Astrocyte of the hippocampus (primary cell): ENCODE measurements at places on chromosomes 5 and 9.
A peak's percentile ranks its signal among the peaks of the same experiment; 100 is the strongest.

DNA sequence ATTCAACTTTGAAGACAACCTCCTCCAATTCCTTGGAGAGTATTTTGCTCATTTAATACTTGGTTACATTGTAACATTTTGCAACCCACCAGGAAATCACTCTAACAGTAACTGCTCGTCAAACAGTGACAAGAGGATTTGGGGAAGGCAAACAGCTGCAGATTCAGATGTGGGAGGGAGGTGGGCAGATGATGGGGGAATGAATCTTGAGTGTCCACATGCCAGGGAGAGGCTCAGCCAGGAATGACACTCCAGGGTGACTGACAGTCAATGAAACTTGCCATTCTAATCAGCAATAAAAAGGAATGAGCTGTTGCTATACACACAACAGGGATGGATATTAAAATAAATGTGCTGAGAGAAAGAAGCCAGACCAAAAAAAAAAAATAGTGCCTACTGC is 97.7 kb upstream of the ANKRD55 start:
- no peak for DNase-seq

GRCh38 chr9:98314381-98315066 is 59.1 kb upstream of the TBC1D2 start:
- DNase-seq = peak; percentile 15

- peak; percentile 60 for DNase-seq
These were observed 27.0 kb downstream of the MRPL36 start for GRCh38 chr5:1772634-1773033.

GRCh38 chr9:95425910-95426551 is 90.7 kb downstream of the PTCH1 start:
- DNase-seq = no peak

DNA sequence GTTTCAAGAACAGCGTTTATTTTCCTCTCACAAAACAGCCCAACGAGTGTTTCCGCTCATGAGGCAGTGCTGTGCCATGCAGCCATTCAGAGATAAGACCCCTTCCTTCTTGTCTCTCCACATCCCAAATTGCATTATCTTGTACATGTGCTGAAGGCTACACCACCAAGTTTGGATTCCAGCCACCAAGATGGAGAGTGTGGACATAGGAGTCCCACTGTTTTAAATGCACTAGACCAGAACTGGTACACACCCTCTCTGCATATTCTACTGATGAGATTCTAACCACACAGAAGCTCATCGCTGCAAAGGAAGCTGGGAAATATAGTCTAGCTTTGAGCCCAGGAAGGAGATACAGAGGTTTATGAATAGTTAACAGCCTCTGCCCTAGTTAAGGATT is 509.4 kb downstream of the NFIB start:
- peak; percentile 26 for DNase-seq

GRCh38 chr5:133348406-133348805 is 263.9 kb downstream of the FSTL4 start:
- DNase-seq = no peak

GRCh38 chr5:151570512-151571269 is 20.4 kb downstream of the FAT2 start:
- DNase-seq = no peak

DNA sequence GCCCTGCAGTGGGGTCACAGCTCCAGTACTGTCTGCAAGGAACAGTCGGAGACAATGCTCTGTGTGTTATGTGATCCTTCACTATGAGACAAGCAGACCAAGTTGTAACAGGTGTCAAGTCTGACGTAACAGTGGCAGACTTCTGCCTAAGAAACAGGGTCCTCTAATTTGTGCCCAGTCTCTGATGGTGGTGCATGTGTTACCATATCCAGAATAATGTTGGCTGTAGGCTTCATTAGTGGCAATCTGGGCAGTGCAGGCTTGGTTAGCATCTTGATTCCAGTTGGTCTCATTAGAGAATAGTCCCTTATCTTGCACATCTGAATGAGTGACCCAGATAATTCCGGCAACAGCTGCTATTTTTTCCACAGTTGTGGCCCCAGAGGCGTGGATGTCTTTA is 33.8 kb downstream of the ZNF131 start:
- DNase-seq = no peak

GRCh38 chr9:38092200-38092524 is 23.1 kb upstream of the SHB start:
- no peak for DNase-seq

DNA sequence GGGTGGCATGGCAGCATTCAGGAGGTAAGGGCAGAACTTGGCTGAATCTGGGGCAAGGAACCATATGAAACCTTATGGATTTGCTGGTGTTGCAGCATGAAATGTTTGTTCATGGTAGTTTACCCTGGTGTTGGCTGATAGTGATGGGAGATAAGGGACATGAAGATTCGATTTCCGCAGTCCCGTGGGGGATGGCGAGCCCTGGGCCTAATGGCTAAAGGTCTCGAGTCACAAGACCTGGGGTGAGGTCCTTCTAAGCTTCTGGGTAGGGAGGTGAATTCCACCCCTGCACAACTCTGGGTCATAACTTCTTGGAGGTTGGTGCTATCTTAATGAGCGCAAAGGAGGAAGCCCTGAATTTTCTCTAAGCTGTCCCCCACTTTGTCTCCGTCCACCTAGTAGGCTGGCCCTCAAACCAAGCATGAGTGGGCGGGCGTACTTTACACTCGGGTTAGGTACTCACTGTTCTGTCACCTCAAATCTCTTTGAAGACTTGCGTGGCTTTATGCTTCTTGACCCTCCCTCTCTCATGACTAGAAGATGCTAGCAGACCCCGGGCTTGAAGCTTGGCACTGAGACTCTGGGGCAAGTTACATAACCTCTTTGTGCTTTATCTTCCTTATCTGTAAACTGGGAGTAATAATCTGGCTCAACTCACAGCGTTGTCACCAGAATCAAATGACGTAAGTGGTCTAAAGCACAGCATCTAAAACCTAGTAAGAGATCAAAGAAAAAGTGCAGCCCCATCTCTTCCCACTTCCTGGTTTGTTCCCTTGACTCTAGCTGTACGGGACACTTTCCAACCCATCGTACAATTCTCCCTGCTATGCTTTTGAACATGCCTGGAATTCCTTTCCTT is 72.5 kb downstream of the BASP1 start:
- peak; percentile 59 for DNase-seq

DNA sequence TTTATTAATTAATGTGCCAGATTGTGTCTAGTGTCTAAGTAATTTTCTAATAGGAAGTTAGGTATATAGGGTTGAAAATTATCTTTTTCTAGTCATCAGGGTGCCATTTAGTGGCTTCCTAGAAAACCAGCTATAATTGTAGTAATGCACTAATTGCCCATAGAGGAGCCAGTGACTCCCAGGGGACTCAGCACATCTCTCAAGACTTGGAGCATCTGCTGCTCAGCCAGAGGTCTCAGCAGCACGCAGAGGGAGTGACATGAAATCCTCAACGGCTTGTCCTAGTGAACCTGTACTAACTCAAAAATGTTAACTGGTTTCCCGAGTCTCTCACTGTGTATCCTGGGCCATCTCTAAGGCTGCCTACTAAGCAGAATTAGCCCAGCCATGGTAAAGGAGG is 78.2 kb upstream of the MAN2A1 start:
- DNase-seq = no peak

GRCh38 chr9:92738661-92739081 is 26.0 kb downstream of the BICD2 start:
- DNase-seq = peak; percentile 90

DNA sequence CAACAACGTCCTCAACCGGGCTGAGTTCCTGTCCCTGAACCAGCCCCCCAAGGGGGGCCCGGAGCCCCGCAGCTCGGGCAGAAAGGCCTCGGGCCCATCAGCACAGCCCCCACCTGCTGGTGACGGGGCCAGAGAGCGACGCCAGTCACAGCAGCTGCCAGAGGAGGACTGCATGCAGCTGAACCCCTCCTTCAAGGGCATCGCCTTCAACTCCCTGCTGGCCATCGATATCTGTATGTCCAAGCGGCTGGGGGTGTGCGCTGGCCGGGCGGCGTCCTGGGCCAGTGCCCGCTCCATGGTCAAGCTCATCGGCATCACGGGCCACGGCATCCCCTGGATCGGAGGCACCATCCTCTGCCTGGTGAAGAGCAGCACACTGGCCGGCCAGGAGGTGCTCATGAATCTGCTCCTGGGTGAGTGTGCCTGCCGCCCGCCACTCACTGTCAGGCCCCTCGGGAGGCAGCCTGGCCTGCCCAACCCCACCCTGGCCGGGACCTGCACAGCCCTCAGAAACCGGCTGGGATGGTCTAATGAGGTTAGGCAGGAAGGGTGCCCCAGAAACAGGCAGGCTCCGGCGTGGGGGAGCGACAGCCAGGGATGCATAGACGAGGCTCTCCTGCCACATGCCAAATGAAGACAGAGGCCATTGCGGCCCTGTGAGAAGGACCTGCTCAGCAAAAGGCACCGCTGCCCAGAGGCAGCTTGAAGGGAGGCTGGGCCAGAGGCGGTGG is 678 bp downstream of the PLPP7 start:
- no peak for DNase-seq

DNA sequence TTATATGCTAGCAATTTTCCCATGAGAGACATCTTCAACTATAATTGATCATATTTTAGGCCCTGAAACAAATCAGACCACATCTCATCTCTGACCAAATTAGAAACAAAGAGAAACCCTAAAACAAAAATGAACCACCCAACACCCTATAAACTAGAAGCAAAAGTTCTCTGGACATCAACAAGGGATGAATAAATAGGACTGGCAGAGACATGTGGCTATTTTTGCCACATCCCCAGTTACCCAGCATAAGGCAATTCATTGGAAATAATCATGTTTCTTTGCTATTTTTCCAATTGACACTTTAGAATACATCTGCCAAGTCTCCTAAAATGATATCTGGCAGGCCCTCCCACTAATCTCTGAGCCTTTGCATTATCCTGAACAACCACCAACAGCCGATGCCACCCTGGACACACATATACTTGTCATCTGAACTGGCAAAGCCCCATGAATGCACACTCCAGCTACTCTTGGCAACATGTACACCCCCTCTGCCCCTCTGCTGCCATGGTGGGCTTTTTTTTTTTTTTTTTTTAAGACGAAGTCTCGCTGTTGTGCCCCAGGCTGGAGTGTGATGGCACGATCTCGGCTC is 53.5 kb upstream of the EQTN start:
- DNase-seq = no peak

DNA sequence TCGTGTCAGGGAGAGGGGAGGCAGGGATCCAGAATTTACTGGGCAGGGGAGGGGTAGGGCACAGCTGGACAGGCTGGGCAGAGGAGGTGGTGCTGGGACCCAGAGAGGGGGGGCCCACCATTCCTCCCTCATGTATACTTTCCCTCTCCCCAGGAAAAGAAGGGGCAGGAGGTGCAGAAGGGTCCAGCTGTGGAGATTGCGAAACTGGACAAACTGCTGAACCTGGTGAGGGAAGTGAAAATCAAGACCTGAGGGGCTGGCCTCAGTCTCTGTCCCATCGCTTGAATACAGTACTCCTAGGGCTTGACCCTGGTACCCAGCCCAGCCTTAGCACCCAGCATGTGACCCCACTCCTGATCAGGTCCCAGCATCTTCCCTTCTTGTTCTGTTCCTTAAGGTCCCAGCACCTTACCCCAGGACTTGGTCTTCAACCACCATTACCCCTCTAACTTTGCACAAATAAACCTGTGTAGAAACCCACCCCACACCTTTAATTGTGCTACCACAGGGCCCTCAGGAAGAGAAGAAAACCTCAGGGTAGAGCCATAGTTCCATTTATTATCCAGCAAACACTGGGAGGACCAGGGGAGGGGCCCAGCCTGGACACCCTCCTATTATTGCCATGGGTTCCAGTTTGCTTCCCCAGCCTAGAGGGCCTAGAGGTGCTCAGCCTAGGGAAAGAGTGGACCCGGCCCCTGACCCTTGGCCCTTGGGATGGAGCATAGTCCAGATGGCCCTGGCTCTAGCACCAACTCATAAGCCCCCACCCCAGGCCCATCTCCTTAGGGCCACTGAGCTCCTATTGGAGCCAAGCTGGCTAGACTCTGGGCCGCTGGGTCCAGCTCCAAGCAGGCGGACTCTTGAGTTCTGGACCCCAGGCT is 2.0 kb downstream of the ENHO start:
- no peak for DNase-seq

GRCh38 chr9:89655990-89656657 is 51.3 kb downstream of the GADD45G start:
- DNase-seq = no peak

- peak; percentile 27 for DNase-seq
These were observed 84.7 kb upstream of the SLCO6A1 start for GRCh38 chr5:102583276-102584124.

GRCh38 chr5:143207058-143207457 is 196.4 kb downstream of the NR3C1 start:
- DNase-seq = no peak

GRCh38 chr9:134367791-134368490 is 41.7 kb downstream of the RXRA start:
- no peak for DNase-seq

DNA sequence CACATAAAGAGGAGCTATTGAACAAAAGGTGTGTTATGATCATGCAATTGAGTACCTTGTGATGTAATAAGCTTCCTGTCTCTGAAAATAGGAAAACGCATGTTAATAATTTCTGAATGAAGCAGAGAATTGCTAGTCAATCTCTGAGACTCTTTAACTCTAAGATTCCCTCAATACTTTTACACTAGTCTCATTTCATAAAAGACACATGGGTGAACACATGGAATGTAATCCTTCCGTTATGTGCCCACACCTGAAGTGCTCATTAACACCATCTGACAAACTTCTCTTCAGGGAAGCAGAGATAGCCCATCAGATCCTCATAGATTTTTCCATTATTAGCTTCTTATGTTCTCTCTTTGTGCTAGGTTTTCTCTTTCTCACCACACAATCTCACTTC is 182.4 kb downstream of the TLR4 start:
- DNase-seq = no peak

- DNase-seq = no peak
These were observed 124.8 kb upstream of the PTCH1 start for GRCh38 chr9:95641586-95641985.

GRCh38 chr5:3194271-3194670 is 401.4 kb upstream of the IRX1 start:
- DNase-seq = no peak

DNA sequence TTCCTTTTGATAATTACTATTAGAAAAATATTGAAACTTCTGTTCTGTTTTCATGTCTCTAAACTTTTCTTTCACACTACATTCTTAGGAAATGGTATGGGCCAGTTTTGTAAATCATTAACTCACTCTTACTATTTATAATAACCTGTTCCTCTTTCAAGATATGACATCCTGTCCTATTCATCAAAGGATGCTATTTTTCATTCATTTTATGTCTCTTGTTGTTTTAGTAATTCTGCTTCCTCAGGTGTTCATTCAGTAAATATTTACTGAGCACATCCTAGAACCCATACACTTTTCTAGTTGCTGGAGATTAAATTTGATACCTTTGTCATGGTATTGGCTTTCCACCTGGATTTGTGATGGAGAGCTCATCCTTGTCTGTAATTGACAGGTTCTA is 58.0 kb downstream of the GDA start:
- no peak for DNase-seq

DNA sequence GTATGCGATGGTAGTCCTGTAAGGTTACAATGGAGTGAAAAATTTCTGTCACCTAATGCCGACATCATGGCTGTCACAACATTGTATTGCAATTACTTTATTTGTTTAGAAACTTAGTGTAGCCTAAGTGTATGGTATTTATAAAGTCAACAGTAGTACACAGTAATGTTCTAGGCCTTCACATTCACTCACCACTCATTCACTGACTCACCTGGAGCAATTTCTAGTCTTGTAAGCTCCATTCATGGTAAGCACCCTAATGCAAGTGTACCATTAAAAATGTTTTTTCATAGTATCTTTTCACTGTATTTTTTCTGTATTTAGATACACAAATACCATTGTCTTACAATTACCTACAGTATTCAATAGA is 58.5 kb downstream of the ATP10B start:
- no peak for DNase-seq

GRCh38 chr5:2024986-2025721 is 142.4 kb upstream of the IRX4 start:
- no peak for DNase-seq

- no peak for DNase-seq
These were observed 115.8 kb upstream of the STC2 start for GRCh38 chr5:173443971-173444370.
